ENCODE measurements at places on chromosomes 11 and 22.
A peak's percentile ranks its signal among the peaks of the same experiment; 100 is the strongest.

- no peak for DNase-seq
Observed at GRCh38 chr11:46594785-46595184, 962 bp upstream of the AMBRA1 start.

GRCh38 chr22:26289611-26290101, 120.4 kb downstream of the SEZ6L start:
- no peak for DNase-seq

- DNase-seq = no peak
Observed at GRCh38 chr22:23533771-23534191, 46.3 kb downstream of the IGLL1 start.

GRCh38 chr11:12105471-12105870, 4.9 kb upstream of the MICAL2 start:
- no peak for DNase-seq

- DNase-seq = peak; percentile 39
Observed at GRCh38 chr11:61955422-61956135, 5.4 kb downstream of the BEST1 start.

- DNase-seq = no peak
Observed at GRCh38 chr11:17250561-17251350, 25.8 kb upstream of the NUCB2 start.

GRCh38 chr22:49371325-49372110, 456.2 kb downstream of the BRD1 start:
- no peak for DNase-seq

DNA sequence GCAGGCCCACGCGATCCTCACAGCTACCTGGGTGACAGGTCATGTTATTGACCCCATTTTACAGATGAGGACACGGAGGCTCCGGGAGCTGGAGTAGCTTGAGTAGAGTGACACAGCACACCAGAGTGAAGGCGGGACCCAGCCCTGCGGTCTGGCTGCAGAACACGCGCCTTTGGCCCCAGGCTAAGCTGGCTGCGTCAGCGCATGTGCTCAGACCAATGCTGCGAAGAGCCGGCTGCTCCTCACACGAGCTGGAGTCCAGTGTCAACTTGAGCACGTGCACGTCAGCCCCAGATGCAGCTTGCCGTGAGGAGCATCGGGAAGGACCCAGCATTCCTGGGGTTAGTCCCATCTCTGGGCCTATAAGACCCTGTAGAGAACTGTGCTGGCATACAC, 49.9 kb downstream of the SCUBE1 start:
- DNase-seq = no peak

GRCh38 chr22:38944653-38945052, 12.8 kb upstream of the APOBEC3A start:
- DNase-seq = no peak

Data from suppressor macrophage treated with lipopolysaccharide for 1 hour (primary cell).